Putamen (tissue), 1 donor: ENCODE measurements at places on chromosomes 5 and 9.

DNA sequence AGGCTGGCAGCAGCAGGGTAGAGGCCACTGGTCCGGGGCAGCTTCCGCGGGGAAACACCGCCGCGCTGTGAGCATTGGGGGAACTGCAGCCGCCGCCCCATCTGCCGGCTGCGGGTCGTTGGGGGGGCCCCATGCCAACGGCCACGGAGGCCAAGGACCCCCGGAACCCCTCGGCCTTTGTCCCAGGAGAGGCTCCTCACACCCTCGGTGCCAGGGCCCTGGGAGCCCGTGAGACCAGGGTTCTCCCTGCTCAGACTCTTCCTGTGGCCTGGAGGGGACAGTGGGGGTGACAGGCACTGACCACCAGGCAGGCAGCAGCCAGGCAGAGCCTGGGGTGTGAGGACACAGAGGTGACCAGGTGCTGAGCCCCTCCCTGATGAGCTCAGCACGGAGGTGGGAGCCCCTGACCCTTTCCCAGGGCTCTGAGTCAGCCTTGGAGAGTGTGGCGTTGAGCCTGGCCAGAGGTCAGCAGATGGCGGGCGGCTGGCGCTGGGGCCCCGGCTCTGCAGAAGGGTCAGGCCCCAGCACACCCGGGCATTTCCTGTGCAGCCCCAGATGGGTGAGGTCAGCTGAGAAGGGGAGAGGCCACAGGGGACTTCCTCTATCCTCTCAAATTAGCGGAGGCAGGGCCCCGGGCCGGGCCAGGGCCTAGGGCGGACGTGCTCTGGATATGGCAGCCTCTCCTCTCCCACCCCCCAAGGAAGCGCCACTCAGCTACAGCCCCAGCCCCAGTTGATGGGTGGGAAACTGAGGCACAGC lies 17.9 kb upstream of the EGFL7 start:
- no peak for DNase-seq

DNA sequence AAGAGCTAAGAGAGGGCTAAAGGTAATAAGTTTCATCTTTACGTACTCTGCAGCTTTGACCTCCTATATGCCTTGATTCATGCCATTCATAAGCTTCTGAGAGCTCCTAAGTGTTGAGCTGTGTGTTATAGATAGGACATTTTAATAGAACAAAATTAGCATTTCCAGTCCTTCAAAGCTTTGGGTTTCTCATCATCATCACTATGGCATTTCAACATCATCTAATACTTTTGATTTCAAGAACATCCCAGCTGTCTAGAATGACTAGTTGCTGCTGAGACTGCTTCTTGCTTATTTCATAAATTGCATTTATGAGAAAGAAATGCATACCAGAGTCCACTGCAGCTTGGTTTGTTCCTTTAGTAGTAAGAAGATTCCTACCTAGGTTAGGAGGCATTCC lies 201.7 kb downstream of the SGCD start:
- no peak for DNase-seq

- no peak for DNase-seq
These were observed 286.3 kb downstream of the PDE4D start for GRCh38 chr5:59607138-59607765.

DNA sequence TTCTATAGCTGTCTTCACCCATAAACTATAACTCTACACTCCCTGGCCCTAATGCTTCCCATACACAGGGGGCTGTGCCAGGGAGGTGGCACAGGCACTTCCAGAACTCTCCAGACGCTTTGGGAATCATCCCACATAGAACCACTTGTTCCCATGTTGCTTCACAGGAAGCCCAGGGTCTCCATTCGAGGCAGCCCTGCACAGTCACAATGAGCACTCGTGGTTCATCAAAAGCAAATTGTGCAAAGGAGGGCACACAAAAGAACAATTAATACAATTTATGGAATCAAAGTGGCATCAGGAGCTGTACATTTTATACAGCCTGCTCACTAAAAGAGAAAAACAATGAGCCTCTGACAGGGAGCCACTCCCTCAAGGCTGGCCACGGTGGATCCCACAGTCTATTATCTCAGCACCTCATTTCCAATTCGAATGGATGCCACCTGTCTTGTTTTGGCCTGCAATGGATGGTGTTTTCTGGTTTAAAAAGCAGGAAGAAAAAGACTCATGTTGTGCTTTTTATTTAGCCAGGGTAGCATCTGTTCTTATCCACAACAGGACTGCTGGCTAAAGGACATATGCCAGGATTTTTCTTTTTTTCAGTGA lies 354.8 kb downstream of the ENC1 start:
- DNase-seq: no peak

DNA sequence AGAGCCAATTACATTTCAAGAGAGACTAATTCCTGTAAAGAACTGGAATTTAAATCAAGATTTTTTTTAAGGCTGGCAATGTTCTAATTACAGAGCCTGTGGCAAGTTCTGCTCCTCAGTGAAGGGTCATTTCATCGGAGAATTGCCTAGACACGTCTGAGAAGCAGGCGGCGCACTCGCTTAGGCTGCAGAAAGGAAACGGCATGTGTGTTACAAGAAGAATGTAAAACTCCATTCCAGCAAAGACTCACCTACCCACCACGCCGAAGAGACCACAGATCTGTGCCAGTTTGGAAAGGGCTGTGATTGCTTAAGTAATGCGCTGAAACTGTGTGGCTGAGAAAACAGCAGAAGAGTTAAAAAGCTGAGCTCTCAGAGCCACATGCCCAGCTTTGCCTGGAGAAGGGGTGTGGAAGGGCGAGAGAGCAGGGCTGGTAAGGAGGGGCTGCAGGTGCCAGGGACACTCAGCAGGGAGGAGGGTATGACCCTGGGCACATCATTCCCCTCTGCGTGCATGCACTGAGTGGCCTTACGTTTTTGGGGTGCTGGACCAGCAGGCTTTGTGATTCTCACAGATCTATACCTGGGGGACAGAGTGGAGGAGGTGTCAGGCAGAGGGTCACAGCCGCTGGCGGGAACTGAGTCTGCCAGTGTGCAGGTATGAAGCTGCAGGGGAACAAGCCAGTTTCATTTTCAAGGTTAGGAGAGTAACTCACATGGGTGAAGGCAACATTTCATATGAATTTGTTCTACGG lies 17.8 kb upstream of the SLC25A51 start:
- no peak for DNase-seq

DNA sequence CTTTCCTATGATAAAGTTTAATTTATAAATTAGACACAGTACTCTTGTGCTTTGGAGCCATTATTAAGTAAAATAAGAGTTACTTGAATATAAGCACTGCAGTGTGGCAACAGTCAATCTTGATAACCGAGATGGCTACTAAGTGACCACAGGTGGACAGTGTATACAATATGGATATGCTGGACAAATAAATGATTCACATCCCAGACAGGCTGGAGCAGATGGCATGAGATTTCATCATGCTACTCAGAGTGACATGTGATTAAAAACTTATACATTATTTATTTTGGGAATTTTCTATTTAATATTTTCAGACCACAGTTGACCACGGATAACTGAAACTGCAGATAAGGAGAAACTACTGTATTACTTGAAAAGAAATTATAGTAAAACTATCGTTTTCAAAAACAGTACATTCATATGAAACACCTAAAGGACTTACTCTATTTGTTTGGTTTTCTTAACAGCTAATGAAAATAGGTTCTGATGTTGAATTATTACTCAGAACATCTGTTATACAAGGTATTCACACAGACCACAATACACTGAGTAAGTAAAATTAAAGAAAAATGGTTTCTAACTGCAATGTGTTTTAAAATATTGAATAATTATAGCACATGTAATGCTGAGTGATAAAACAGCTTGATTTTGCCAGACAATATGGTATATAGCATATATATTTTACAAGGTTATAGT lies 16.0 kb downstream of the LYRM7 start:
- DNase-seq: no peak

DNA sequence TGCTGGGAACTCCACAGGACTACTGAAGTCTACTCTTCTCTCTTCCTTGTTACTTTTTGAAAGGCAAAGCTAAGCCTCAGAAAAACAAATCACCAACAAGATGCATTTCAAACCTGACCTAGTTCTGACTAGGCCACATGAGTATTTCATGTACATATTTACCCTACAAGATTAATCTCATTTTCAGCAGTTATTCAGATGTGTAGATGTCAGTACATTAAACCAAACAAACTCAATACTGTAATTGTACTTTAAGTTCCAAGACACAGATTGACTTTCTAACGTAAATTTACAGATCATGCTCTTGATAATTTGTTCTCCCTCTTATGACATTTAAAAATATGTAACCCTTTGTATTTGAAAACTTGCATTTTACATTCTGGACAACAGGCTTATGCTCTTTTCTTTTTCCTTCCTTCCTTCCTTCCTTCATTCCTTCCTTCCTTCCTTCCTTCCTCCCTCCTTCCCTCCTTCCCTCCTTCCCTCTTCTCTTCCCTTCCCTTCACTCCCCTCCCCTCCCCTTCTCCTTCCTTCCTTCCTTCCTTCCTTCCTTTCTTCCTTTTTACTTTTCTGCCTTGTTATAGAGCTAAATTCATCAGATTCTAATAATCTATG lies 1653.4 kb downstream of the EFNA5 start:
- DNase-seq: no peak

- no peak for DNase-seq
These were observed 51.4 kb downstream of the COL5A1 start for GRCh38 chr9:134693011-134693410.
